ENCODE measurements at places on chromosomes 12 and 14. TPM values are rescaled to one million over a fixed set of nuclear protein-coding genes. Genes with fewer than 3 reads are reported as not detected.

- H3K4me3 ChIP-seq: no peak overlapping the region
- H3K4me1 ChIP-seq: peaks cover 41% of the 10 kb centered on the region
- no peak for DNase-seq
- H3K27me3 ChIP-seq: peaks cover 2% of the 10 kb centered on the region
- H3K36me3 ChIP-seq: no peaks in the 10 kb centered on the region
Measured at GRCh38 chr14:35366521-35366976, 38.0 kb downstream of the NFKBIA start.

DNA sequence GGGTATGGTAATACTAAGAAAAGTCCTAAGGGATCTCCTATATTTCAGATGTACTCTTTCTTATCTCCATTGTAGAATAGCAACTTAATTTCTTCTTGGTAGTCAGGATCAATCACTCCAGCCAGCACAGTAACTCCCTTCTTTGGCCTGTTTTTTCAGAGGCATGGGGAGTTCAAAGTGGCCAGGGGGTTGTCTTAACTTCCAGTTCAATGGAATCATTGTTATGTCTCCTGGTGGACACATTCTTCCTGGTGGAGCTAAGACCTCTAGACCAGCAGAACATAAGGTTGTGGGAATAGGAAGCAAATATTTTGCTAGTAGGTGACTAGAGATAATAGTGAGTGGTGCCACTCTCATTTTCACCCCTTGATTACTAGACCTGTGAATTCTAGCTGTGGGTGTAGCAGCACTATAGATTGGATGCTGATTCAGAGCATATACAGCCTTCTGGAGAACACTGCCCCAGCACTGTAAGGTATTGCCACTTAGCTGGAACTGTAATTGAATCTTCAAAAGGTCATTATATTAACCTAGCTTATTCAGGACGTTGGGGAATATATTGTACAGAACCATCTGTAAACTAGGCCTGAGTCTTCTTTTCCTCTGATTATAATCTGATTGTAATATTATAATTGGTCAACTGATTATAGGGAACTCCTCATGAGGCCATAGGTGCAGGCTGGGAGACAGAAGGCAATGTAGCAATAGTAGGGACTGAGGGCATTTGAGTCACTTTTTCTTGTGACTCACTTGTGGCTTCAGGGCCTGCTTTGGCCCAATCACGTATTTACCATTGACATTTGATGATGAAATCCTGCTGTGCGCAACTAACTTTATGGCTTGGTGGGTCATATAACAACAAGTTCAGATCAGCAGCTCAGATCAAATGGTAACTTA lies 60.2 kb upstream of the ATP2B1 start:
- no peaks in the 10 kb centered on the region for H3K4me1 ChIP-seq
- H3K27ac ChIP-seq: no peak overlapping the region
- DNase-seq: no peak
- H3K27me3 ChIP-seq: no peaks in the 10 kb centered on the region

DNA sequence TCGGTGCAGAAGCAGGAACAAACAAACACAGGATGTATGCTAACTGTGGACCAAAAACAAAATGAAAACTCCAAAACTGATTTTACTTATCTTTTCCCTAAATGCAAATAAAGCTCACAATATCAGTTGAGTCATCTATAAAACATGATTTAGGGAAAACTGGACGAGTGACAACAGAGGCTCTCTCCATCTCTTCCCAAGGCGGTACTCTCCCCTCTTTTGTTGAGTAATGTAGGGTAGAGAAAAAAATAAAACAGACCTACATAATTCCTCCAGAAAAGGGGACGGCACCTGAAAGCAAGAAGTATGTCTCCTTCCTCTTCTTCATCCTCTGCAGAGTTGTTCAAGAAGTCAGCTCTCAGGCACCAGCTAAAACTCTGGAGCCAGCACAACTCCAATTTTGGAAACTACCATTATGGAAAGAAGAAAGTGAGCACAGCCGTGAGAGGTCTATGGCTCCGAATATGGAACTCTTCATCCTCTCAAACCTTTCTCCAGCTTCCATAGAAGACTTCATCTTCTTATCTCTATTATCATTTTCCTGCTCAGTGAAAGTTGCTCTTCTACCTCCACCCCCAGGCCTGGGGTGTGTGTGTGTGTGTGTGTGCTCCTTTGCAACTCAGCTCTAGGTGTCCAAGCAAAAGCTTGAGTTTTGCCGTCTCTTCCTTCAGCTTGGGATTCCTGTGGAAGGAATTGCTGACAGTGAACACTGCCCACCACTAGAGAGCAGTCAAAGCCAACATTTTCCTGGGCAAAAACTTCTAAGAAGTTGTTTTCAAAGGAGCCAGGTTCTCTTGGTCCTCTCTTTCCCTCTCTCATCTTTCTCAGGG lies 155.4 kb downstream of the DIO2 start:
- H3K36me3 ChIP-seq: no peaks in the 10 kb centered on the region
- DNase-seq: no peak
- H3K4me3 ChIP-seq: no peak overlapping the region

- no peaks in the 10 kb centered on the region for H3K4me1 ChIP-seq
- H3K27me3 ChIP-seq: no peaks in the 10 kb centered on the region
- no peak overlapping the region for H3K4me3 ChIP-seq
Measured at GRCh38 chr12:71900091-71900490, 38.6 kb upstream of the TPH2 start.

GRCh38 chr12:132465269-132466190 lies 24.4 kb upstream of the FBRSL1 start:
- peaks cover 15% of the 10 kb centered on the region for H3K4me1 ChIP-seq
- no peak overlapping the region for H3K4me3 ChIP-seq
- H3K36me3 ChIP-seq: no peaks in the 10 kb centered on the region
- no peak overlapping the region for H3K27ac ChIP-seq
- no peak for DNase-seq
- peaks cover 49% of the 10 kb centered on the region for H3K27me3 ChIP-seq

- H3K4me1 ChIP-seq: no peaks in the 10 kb centered on the region
- no peaks in the 10 kb centered on the region for H3K27me3 ChIP-seq
- H3K4me3 ChIP-seq: no peak overlapping the region
- DNase-seq: no peak
- no peak overlapping the region for H3K27ac ChIP-seq
- H3K36me3 ChIP-seq: peaks cover 16% of the 10 kb centered on the region
Measured at GRCh38 chr14:31071151-31071550, 45.0 kb upstream of the STRN3 start.

GRCh38 chr12:114478865-114479264 lies 72.9 kb upstream of the TBX5 start:
- no peak overlapping the region for H3K27ac ChIP-seq
- peaks cover 40% of the 10 kb centered on the region for H3K27me3 ChIP-seq
- no peaks in the 10 kb centered on the region for H3K4me1 ChIP-seq
- no peak for DNase-seq
- no peak overlapping the region for H3K4me3 ChIP-seq

- no peaks in the 10 kb centered on the region for H3K36me3 ChIP-seq
- H3K4me1 ChIP-seq: peaks cover 4% of the 10 kb centered on the region
- DNase-seq: no peak
Measured at GRCh38 chr12:127162307-127162706, 1104.7 kb upstream of the TMEM132C start.

DNA sequence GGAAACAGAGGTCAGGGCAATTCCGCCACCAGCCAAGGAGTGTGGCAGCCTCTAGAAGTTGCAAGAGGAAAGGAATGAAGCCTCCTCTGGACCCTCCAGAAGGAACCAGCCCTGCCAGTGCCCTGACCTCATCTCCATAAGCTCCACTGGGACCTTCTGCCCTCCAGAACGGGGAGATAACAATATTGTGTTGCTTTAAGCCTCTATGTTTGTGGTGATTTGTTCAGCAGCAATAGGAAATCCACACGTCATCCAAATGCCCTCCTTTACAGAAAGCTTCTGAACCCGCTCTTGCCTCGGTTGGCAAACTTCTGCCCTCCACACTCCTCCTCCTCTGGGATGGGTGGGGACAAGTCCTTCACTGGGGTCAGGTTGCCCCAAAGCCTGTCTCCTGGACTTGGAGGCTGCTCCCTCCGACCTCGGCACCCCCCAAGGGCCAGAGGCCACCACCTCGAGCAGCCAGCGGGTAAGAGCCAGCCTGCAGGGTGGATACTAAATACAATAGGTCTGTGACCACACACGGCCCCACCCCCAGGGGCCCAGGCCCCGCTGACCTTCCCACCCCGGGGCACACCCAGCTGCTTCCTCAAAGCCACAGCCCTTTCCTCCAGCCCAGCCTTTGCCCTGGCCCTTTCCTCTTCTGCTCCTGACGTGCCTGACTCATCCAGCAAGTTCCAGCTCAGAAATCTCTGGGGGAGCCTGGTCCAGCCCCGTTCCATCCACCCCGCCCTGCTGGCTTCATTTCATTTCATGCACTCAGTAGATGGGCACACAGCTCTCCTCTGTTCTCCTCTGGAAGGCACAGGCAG lies 58.7 kb upstream of the NCOR2 start:
- H3K4me1 ChIP-seq: no peaks in the 10 kb centered on the region
- no peak overlapping the region for H3K27ac ChIP-seq
- peaks cover 20% of the 10 kb centered on the region for H3K27me3 ChIP-seq
- peak; percentile 15 for DNase-seq

- no peaks in the 10 kb centered on the region for H3K36me3 ChIP-seq
- H3K4me3 ChIP-seq: no peak overlapping the region
- DNase-seq: no peak
- no peaks in the 10 kb centered on the region for H3K27me3 ChIP-seq
- no peak overlapping the region for H3K27ac ChIP-seq
Measured at GRCh38 chr14:74952697-74953484, 2.5 kb downstream of the PGF start.

DNA sequence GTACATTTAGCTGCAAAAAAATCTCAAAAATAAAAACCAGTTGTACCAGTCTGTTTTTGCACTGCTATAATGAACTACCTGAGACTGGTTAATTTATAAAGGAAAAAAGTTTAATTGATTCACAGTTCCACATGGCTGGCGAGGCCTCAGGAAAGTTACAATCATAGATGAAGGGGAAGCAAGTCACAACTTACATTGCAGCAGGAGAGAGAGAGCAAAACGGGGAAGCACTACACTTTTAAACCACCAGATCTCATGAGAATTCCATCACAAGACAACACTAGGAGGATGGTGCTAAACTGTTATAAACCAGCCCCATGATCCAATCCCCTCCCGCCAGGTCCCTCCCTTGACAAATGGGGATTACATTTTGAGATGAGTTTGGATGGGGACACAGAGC lies 186.0 kb downstream of the TMTC3 start:
- H3K36me3 ChIP-seq: no peaks in the 10 kb centered on the region
- H3K4me1 ChIP-seq: no peaks in the 10 kb centered on the region
- no peak for DNase-seq

GRCh38 chr14:62691647-62692489 lies 353.4 kb downstream of the KCNH5 start:
- H3K4me1 ChIP-seq: no peaks in the 10 kb centered on the region
- no peak overlapping the region for H3K27ac ChIP-seq
- H3K4me3 ChIP-seq: no peak overlapping the region
- DNase-seq: no peak

GRCh38 chr14:105386581-105387529 lies 11.5 kb upstream of the TEX22 start:
- no peak overlapping the region for H3K27ac ChIP-seq
- H3K36me3 ChIP-seq: peaks cover 39% of the 10 kb centered on the region

GRCh38 chr12:110223777-110224378 lies 57.2 kb upstream of the ATP2A2 start:
- H3K27ac ChIP-seq: no peak overlapping the region
- H3K27me3 ChIP-seq: no peaks in the 10 kb centered on the region
- no peaks in the 10 kb centered on the region for H3K4me1 ChIP-seq

GRCh38 chr12:69091442-69092017 lies 147.8 kb upstream of the CPSF6 start:
- H3K4me1 ChIP-seq: no peaks in the 10 kb centered on the region
- no peak overlapping the region for H3K27ac ChIP-seq
- peaks cover 5% of the 10 kb centered on the region for H3K27me3 ChIP-seq
- H3K4me3 ChIP-seq: no peak overlapping the region
- DNase-seq: no peak

- no peak overlapping the region for H3K27ac ChIP-seq
- no peaks in the 10 kb centered on the region for H3K27me3 ChIP-seq
- no peak for DNase-seq
- no peaks in the 10 kb centered on the region for H3K36me3 ChIP-seq
- no peaks in the 10 kb centered on the region for H3K4me1 ChIP-seq
- no peak overlapping the region for H3K4me3 ChIP-seq
Measured at GRCh38 chr14:65421201-65421981, 8.9 kb downstream of the FUT8 start.

DNA sequence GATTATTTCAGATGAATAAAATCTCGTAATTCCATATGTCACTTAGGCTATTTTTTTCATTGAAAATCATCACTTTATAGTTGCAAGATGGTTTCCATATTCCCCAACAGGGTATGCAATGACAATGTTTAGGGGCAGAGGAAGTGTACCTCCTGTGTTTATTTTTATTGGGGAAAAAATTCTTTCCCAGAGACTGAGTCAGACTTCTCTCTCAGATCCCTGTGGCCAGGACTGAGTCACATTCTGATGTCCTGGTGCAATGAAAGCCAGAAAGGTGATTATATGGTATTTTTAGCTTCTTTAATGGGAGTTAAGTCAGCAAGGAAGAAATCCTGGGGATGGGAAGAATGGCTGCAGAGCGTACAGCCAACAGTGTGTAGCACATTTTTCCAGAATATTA lies 196.9 kb upstream of the ALG10 start:
- no peaks in the 10 kb centered on the region for H3K36me3 ChIP-seq
- H3K27me3 ChIP-seq: no peaks in the 10 kb centered on the region
- no peaks in the 10 kb centered on the region for H3K4me1 ChIP-seq
- H3K4me3 ChIP-seq: no peak overlapping the region
- H3K27ac ChIP-seq: no peak overlapping the region

The LALBA gene
- total RNA-seq: not detected

The SYNJ2BP gene
- total RNA-seq: 18.6 TPM

The PLEKHG7 gene
- total RNA-seq: not detected

The COX8C gene
- not detected for total RNA-seq

The PLEKHH1 gene
- 1.0 TPM for total RNA-seq

The PGF gene
- 0.09 TPM for total RNA-seq

The TM7SF3 gene
- 26.8 TPM for total RNA-seq

The INHBE gene
- total RNA-seq: 0.09 TPM

The TRHDE gene
- total RNA-seq: not detected

The NPFF gene
- total RNA-seq: not detected

The PRR4 gene
- 0.73 TPM for total RNA-seq
